ENCODE measurements at places on chromosomes 13 and 19.

GRCh38 chr19:1465191-1466016 is 13.6 kb downstream of the C19orf25 start:
- DNase-seq = peak; percentile 36

GRCh38 chr19:35045667-35046300 is 4.3 kb downstream of the HPN start:
- no peak for DNase-seq

DNA sequence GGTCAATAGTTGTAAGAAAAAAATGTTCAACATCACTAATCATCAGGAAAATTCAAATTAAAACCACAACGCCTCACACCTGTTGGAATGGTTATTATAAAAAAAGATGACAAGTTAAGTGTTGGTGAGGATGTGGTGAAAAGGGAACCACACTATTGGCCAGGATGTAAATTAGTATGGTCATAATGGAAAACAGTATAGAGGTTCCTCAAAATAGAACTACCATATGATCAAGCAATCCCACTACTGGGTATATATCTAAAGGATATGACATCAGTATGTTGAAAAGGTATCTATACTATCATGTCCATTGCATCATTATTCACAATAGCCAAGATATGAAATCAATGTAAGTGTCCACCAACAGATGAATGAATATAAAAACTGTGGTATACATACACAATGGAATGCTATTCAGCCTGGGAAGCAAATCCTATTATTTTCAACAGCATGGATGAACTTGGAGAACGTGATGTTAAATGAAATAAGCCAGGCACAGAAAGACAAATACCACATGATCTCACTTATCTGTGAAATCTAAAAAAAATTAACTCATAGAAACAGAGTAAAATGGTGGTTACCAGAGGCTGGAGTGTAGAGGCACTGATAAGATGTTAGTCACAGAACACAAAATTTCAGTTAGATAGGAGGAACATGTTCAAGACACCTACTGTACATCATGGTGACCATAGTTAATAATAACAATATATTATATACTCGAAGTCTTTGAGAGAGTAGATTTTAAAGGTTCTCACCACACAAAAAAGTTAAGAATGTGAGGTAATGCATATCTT is 56.6 kb downstream of the TBC1D4 start:
- DNase-seq = no peak

GRCh38 chr13:26873386-26873698 is 112.8 kb upstream of the GPR12 start:
- DNase-seq = no peak

DNA sequence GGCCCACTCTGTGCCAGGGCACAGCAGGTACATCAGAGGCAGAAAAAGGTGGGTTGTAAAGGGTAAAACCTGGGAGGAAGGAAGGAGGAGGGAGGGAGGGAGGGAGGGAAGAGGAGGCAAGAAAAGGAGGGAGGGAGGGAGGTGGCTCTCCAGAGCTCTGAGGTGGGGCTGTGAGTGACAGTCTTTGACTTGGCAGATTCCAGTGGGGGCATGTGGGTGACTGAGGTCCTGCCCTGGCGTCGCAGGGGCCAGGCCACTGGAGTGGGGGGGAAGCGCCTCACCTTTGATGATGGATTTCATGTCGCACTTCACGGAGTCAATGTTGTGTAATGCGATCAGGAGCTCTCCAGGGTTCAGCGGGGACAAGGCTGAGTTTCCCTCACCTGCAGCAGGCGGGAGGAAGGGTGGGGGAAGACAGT is 6.0 kb upstream of the RSPH6A start:
- DNase-seq = no peak

DNA sequence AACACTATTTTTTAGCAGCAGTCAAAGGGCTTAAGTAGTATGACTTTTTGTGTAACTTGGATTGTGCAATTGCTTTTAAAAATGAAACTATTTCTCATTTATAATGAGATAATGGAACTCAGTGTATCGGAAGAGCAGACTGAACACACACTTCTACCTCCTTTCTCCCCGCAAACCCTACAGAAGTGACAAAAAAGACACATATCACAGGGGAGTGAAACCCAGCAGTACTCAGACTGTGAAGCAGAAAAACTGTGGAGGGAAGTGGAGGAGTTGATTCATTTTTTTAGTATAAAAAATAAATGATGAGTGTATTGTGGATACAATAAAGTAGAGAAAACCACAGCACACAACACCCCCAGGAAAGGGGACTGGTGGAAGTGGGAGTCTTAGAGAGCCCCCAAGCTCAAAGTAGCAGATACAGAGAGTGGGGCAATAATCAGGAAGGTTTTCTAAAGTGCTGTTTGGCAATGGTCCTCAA is 9.7 kb downstream of the LPAR6 start:
- DNase-seq = no peak

- no peak for DNase-seq
Observed at GRCh38 chr13:40749327-40749726, 21.7 kb downstream of the MRPS31 start.

Measured in NCI-H524 (cell line).